ENCODE measurements at places on chromosomes 7 and 10.

DNA sequence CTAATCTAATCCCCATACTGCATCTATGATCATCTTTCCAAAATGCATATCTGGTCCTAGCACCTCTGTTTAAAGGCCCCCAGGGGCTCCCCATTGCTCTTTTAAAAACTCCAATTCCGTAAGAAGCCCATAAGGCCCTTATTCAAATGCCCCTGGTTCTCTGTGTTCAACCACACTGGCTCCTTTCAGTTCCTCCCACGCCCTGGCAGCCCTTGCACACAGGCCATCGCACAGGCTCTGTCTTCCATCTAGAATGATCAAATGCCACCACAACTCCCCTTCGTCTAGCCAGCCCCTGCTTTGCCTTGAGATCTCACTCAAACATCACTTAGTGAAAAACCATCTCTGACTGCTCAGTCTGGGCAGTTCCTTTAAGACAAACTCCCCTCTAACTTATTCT lies 112.9 kb upstream of the LYZL2 start:
- DNase-seq: no peak

DNA sequence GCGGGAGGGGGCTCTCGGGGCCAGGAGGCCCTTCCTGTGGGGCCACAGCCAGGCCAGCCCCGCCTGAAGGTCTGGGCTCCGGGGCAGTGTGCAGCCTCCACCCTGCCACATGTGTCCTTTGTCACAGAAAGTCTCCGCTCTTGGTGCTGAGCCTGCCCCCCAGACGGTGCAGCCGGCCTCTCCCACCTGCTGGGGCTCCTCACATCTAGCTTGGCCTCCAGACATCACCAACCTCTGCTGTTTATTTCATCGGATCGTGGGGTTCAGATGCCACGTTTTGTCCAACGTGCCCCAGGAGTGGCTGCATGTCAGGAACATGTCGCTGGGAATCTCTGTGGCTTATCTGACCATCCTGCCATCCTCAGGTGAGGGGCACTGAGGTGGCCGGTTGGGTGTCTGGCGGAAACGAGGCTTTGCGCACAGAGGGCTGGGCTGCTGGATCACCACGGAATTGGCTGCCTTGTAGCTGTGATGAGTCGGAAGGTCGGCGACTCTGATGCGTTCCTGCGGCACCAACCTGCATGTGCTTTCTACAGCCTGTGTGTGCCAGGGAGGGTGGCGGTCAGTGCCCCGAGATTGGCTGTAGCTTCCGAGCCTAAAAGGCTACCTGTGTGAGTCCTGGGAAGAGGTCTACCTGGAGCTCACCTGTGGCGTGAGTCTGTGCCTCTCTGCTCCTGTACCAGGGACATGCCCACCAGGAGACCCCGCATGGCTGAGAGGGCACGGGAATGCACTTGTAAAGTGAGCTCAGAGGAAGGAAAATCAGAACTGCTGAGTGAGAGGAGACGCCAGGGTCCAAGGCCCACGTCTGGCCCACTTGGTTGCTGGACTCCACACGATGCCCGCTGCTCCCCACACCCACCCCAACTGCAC lies 316.4 kb downstream of the DNAJB6 start:
- no peak for DNase-seq

GRCh38 chr7:143382126-143382790 lies 1.1 kb downstream of the ZYX start:
- DNase-seq: no peak

- DNase-seq: no peak
Observed at GRCh38 chr10:11263767-11264166, 246.1 kb downstream of the CELF2 start.

DNA sequence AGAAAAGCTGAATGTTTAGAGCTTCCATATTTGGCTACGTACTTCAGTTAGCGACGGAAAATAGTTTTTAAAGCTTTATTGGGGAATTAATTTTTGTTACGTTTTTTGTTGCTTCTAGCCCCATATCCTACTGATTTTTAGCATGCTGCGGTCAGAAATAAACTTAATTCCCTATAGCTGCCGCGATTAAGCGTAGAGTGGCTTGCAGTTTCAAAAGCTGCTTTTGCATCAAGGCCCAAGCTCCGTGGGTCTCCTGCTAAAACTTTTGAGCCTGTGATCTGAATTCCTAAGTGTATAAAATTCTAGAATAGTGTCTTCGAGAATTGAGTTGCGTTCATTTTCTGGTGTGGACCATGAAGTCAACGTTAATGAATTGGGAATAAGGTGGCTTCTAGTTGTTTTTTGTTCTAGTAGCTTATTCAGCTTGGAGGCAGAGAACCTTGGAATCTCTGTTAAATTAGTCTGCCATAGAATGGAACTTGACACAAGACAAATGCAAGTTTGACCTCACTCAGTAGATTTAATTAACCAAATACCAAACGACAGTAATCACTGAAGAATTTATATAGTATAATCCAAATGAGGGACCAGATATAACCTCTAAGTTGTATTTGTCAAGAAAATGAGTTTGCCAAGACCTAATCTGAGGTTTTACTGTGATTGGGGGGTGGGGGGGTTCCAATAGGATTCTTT lies 977 bp downstream of the CALU start:
- no peak for DNase-seq

DNA sequence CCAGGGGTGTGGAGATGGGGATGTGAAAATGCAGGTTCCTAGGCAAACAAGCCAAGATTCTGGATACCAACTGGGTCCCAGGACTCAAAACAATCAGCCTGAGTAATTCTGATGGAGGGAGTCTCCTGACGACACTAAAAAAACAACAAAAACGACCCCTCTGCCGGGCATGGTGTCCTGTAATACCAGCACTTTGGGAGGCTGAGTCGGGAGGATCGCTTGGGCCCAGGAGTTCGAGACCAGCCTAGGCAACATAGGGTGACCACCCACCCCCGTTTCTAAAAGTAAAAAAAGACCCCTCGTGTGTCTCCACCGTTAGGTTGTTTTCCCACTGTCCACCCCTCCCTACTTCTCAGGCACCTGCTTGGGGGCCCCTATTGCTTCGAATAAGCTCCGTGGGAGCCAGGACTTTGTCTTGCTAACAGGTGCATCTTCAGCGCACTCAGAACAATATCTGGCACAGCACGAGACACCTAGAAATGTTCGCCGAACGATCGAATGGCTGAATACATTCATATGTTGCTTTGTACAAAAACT lies 743 bp upstream of the NRF1 start:
- DNase-seq: no peak

DNA sequence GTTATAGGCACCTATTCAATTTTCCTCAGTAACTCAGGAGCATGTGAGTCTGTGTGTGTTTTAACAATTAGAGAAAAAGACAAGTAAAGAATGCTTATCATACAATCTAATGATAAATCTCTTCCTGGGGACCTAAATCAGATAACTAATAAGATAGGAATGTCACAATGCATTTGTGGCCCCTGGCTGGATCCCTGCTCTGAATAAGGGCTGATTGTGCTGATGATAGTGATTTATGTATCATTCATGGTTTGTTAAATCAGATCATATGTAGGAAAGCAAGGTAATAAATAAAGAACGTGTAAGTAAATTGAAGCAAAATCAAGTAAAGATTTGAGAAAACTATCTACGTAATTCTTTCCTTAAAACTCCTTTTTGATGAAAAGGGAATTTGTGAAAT lies 145.9 kb downstream of the C7orf25 start:
- no peak for DNase-seq

Measured in EL (cell line).